Globus pallidus (tissue), 1 donor: ENCODE measurements at places on chromosomes 13 and 19.

DNA sequence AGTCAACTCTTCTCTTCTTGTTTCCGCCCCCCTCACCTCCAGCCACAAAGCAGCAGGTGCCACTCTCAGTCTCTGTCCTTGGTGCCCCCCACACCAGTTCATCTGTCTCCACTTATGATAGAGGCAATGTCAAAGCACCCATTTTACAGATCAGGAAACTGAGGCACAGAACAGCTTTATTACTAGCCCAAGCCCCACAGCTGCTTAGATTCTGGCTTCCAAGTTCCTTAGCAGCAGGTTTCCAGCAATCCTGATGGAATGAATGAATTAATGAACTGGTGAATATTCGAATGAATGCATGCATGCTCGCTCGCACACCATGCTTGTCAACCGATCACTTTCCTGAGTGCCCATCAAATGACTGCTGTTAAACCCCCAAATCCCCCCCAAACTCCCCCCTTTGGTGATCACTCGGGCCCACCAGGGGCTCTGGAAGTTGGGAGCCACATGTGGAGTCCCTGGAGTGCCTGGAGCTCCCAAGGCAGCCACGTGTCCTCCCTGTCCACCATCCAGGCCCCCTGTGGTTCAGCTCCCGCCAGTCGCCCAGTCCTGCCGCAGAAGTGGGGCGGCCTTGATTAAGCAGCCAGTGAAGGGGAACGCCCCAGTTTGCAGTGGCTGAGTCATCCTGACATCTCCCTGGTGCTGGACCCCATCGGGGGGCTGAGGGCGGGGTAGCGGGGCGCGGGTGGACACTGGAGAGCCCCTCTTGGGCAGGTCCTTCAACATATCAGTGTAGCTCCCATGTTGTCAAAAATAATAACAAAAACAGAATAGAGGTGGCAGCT lies 6.8 kb downstream of the PTPRS start:
- no peak for DNase-seq

- DNase-seq = no peak
Observed at GRCh38 chr13:104289400-104289799, 1223.2 kb upstream of the SLC10A2 start.

DNA sequence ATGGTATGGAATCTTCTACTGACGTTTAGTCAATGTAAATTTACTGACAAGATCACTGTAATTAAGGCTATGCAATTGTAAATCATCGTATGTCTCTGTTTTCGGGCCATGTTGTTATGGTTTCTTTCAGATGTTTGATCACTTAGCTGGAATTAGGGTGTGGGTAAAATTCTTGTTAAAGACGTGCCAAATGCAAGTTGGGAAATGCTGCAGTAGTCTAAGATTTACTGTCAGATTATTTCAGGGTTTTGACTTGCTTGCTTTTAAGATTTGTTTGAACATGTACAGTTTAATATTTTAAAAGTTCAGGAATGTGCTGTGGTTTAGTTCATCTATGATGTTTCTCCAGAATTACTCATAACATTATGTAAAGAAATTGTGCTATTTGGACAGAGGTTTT lies 10.8 kb downstream of the NDFIP2 start:
- no peak for DNase-seq

- peak; percentile 60 for DNase-seq
Observed at GRCh38 chr13:80141123-80141849, 199.6 kb downstream of the SPRY2 start.

DNA sequence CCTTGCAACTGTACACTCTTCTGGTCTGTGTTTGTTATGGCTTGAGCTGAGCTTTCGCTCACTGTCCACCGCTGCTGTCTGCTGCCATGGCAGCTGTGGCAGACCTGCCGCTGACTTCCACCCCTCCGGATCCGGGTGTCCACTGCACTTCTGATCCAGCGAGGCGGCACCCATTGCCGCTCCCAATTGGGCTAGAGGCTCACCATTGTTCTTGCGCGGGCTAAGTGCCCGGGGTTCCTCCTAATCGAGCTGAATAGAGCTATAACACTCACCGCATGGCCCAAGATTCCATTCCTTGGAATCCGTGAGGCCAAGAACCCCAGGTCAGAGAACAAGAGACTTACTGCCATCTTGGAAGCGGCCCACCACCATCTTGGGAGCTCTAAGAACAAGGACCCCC lies 2.2 kb upstream of the PSMC4 start:
- no peak for DNase-seq

- no peak for DNase-seq
Observed at GRCh38 chr13:67275351-67275960, 45.3 kb upstream of the PCDH9 start.

DNA sequence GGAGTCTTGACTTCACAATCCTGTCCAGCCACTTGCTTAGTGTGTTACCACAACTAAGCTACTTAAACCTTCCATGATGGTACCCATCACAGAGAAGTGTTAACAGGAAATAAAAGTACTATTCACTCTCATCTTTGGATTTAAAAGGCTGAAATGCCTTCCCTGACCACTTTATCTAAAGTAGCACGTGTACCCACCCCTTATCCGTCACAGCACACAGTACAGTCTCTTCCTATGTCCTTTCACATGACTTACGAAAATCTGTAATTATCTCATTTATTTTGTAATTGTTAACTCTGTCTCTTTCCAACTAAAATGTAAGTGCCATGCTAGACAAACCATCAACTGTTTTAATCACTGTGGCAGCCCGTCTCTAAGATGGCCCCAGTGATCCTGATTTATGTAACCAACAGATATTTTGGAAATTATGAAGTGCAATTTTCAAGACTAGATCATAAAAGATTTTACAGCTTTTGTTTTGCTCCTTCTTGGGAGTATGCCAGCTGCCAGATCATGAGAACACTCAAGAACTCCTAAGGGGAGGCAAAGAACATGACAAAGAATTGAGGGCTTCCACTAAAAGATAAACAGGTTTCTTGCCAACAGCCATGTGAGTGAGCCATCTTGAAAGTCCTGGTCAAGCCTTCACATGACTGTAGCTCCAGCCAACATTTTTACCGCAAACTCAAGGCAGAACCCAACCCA lies 44.9 kb downstream of the DIAPH3 start:
- DNase-seq = no peak

DNA sequence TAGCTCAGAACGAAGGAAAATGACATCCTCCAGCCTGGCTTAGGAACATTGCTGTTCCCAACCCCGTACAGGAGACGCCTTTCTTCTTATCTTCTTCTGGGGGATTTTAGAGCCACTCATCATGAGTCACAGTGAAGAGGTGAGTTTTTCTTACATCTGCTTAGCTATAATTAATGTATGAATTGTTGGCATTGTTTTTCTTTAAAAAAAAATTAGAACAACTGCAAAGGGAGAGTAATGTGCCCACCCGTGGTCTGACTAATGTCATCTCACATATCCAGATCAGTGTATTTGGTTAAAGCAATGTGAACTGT lies 310.6 kb upstream of the TSHZ3 start:
- no peak for DNase-seq

GRCh38 chr13:97306645-97307044 lies 84.5 kb downstream of the MBNL2 start:
- DNase-seq = no peak

DNA sequence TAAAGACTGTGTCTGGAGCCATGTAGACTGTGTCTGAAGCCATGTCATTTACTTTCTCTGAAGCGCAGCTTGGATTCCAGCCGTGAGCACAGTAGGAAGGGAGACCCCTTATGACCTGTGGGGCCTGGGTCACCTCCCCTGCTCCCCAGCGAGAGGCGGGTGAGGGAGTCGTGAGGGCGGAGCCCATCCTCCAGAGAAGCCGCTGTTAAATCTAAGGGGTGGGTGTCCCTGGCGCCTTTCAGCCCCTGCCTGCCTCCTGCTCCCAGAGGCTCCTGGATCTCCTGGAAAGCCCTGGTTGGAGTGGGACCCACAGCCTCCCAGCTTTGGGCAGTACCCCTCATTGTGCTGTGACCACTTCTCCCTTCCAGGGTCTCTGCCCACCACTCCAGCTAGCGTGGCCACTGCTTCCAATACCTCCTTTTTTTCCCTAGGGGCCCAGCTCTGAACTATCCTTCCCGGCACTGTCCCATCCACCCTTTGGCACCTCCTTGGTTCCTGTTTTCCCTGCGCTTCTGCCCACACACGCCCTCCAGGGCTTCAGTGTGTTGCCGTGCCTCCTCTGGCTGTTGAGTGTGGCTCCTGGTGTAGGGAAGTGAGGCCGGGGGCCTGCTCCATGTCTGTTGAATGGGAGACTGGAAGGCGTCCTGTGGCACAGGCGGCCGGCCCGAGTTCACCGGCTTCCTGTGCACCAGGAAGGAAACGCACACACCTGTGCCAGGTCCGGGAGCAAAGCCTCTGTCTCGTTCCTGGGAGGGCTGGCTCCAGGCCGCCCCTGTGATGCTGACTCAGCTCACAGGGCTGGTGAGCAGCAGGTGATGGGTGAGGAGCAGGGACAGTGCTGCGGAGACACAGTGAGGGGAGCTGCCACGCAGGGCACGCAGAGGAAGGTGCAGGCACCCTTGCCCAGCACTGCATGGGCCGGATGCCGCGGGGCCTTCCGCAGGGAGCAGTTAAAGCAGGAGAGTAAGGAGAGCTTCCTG lies 29.4 kb downstream of the ATP4B start:
- no peak for DNase-seq

GRCh38 chr13:30752201-30752797 lies 17.0 kb downstream of the ALOX5AP start:
- DNase-seq = no peak

GRCh38 chr13:106234636-106235035 lies 300.8 kb downstream of the EFNB2 start:
- DNase-seq = no peak

DNA sequence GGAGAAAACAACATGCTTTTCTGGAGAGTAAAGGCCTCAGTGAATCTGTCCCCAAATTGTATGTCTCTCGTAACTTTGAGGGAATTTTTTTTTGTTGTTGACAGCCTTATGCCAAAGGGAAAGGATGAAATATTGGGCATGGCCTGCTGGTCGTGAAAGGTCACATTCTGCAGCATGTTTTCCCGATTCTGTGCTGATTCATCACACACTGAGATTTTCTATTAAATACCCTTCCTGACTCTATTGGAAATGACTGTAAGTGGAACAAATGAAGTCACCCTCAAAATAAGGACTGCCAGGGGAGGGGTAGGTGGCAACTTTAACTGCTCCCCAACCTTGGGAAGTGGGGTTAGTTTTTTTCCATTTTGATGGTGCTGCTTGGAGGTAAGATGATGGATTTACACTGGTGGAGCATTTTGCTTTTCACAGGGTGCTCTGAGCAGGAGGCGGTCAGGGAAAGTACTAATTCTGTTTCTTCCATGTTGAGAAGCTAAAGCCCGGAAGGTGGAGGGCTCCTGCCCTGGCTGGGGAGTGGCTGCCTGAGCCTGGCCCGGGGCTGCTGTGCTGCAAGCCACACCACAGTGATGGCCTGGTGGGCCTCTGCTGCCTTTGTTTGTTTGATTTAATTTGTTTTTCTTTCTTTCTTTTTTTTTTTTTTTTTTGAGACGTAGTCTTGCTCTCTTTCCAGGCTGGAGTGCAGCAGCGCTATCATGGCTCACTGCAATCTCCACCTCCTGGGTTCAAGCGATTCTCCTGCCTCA lies 116.8 kb upstream of the SPATA13 start:
- DNase-seq = no peak

DNA sequence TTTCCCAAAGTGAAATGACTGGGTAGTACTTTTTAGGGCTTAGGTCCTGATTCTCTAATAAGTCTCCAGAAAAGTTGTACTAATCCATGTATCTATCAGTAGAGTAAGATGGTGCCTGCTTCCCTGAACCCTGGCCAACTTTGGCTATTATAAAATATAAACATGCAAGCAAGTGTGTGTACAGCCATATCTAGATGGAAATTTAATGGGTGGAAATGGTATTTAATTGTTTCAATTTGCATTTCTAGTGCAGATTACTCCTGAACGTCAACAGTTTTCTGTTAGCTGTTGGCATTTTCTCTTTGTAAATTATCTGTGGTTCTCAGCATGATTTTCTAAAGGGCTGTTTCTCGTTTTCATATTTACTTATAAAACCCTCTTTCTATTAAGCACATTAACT lies 187.1 kb upstream of the RNF113B start:
- no peak for DNase-seq

DNA sequence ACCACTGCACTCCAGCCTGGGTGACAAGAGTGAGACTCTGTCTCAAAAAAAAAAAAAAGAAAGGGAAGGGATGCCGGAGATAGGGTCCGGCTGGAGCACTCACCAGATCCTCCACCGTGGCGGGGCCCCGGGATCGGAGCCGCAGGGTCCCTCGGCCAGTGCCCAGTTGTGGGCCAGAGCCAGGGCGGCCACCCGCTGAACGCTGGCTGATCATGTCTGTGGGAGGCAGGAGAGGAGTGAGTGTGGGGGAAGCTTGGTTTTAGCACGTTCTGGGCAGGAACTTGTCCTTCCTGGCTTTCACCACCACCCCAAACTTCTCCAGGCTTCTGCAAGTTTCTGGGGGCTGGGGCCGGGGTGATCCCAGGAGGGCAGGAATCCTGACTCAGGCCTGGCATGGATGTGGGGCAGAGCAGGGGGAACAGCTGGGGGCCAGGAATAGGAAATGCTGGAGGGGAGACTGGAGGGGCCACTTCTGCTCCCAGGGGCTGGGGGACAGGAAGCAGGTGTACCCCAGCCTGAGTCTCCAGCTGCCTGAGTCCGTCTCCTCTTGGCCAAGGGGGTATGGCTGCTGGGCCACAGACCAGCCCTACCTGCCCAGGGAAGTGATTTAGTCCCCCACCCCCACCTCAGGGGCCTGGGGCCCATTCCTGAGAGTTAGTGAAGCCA lies 4.3 kb upstream of the PTGER1 start:
- no peak for DNase-seq

GRCh38 chr19:45356760-45357444 lies 13.5 kb downstream of the ERCC2 start:
- DNase-seq = no peak

DNA sequence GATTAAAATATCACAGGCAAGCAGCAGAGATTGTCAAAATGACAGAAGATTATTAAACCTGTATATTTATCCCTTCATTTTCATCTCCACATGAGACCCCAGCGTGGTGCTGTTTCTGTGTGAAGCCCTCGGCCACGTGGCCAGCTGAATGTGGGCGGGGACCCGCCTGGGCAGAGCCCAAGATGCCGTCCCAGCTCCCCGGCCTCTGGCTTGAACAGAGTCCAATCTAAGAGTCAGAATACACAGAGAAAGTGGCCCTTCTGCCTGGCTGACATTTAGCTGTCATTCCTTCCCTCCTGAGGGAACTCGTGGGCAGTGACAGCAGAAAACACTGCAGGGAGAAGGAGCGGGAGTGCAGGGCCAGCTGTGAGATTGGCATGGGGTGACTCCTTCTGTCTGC lies 34.9 kb upstream of the UQCRFS1 start:
- peak; percentile 11 for DNase-seq

GRCh38 chr19:48391100-48392005 lies at the start of gene KDELR1:
TSS of gene KDELR1 (minus strand) at chr19:48391551. CDS start at chr19:48391358, 193 bp downstream.
- DNase-seq = peak; percentile 82

GRCh38 chr13:106275446-106276032 lies 259.9 kb downstream of the EFNB2 start:
- no peak for DNase-seq

- no peak for DNase-seq
Observed at GRCh38 chr19:45442778-45443461, 19.2 kb upstream of the ERCC1 start.

- DNase-seq = no peak
Observed at GRCh38 chr19:5832527-5833216, 6.8 kb downstream of the FUT6 start.
